A172 (cell line): ENCODE measurements at places on chromosomes 13 and 19. TPM values are rescaled to one million over a fixed set of nuclear protein-coding genes. Genes with fewer than 3 reads are reported as not detected.

Gene F10
- 0.29 and 0.36 TPM in 2 replicates for total RNA-seq

- no peak for DNase-seq
These were observed 985 bp upstream of the KCNK6 start for GRCh38 chr19:38318660-38319059.

Gene CLEC11A
- total RNA-seq = 4.8 and 7.9 TPM in 2 replicates

- DNase-seq = no peak
These were observed 4.8 kb upstream of the OXGR1 start for GRCh38 chr13:96999091-96999490.

Gene ACP7
- total RNA-seq = 0.03 and 0.31 TPM in 2 replicates

GRCh38 chr13:86554066-86554465, 754.8 kb upstream of the SLITRK6 start:
- no peak for DNase-seq

DNA sequence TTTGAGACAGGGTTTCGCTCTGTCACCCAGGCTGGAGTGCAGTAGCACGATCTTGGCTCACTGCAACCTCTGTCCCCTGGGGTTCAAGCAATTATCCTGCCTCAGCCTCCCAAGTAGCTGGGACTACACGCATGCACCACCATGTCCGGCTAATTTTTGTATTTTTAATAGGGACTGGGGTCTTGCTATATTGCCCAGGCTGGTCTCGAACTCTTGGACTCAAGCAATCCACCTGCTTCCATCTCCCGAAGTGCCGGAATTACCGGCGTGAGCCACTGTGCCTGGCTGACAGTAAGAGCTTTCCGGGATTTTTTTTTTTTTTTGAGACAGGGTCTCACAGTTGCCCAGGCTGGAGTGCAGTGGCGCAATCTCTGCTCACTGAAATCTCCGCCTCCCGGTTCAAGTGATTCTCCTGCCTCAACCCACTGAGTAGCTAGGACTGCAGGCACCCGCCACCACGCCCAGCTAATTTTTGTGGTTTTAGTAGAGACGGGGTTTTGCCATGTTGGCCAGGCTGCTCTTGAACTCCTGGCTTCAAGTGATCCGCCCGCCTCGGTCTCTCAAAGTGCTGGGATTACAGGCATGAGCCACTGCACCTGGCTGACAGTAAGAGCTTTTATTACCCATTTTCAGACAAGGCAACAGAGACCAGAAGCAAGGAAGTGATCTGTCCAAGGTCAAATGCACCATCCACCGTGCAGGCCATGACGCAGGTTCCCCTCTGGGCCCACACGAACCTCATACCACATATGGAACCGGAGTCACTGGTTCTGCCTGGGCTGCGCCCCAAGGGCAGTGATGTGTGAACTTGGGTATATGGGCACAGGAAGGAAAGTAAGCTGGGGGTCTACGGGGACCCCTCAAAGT, 21.0 kb downstream of the RFX1 start:
- DNase-seq = peak; percentile 59

GRCh38 chr13:69124996-69125395, 982.6 kb upstream of the ATXN8OS start:
- peak; percentile 6 for DNase-seq

- no peak for DNase-seq
These were observed 12.4 kb downstream of the ZNF780A start for GRCh38 chr19:40078377-40078776.

Gene KIR2DL1
- not detected in 2 replicates for total RNA-seq

GRCh38 chr13:60261432-60262351, 98.0 kb upstream of the DIAPH3 start:
- no peak for DNase-seq

GRCh38 chr13:22690756-22691155, 490.0 kb upstream of the SGCG start:
- DNase-seq = no peak

Gene ONECUT3
- total RNA-seq = not detected in 2 replicates

GRCh38 chr13:64640002-64640401, 2590.1 kb downstream of the PCDH9 start:
- no peak for DNase-seq

Gene ATXN8OS
- total RNA-seq = not detected in 2 replicates

GRCh38 chr19:55299991-55300390, 16.2 kb downstream of the BRSK1 start:
- DNase-seq = no peak

Gene SULT2A1
- not detected in 2 replicates for total RNA-seq

- no peak for DNase-seq
These were observed 39.9 kb downstream of the MAP4K1 start for GRCh38 chr19:38577826-38578225.

DNA sequence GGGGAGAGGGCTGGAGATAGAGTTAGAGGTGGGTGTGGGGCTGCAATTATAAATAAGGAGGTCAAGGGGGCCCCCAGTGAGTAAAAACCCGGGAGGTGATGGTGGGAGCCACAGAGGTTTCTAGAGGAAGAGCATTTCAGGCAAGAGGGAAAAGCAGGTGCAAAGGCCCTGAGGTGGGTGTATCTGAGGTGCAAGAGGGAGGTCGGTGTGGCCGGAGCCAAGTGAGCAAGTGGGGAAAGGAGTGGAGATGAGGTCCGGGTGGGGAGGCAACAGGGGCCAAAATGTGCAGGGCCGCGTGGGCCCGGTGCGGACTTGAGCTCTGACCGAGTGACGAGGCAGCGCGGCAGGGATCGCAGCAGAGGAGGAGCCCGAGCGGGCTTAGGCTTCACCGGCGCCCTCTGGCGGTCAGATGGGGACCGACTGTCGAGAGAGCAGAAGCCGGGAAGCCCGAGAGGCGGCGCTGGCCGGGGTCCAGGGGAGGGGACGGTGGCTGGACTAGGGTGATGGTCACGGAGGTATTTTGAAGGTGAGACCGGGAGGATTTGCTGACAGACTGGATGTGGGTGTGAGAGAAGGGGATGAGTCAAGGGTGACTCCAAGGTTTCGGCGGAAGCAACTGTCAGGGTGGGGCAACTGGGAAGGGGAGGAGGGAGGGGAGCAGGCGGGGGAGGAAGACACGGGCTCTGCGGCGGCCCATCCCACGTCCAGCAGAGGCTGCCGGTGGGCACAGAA, 17.7 kb upstream of the SPACA4 start:
- peak; percentile 74 for DNase-seq
